ENCODE measurements at places on chromosomes 4 and X. TPM values are rescaled to one million over a fixed set of nuclear protein-coding genes. Genes with fewer than 3 reads are reported as not detected.

Gene EMD
- total RNA-seq, result 156 TPM

Gene TCEAL6
- total RNA-seq, result not detected

Gene ALPK1
- total RNA-seq, result 1.9 TPM

Gene SRPX
- total RNA-seq, result 9.7 TPM

Gene PPBP
- total RNA-seq, result not detected

Gene GPRIN3
- 1.6 TPM for total RNA-seq

Gene PCDH18
- total RNA-seq, result not detected

Gene TCP11X2
- total RNA-seq, result not detected

Gene FRAS1
- total RNA-seq, result 2.5 TPM

Gene GUCY1A1
- not detected for total RNA-seq

Gene GALNTL6
- 0.03 TPM for total RNA-seq

Gene STBD1
- 12.5 TPM for total RNA-seq

Gene RBMXL3
- not detected for total RNA-seq

Gene MXRA5
- not detected for total RNA-seq

Gene COMMD8
- 12.6 TPM for total RNA-seq

Gene HSFX1
- total RNA-seq, result 0.37 TPM

Gene MORC4
- total RNA-seq, result 28.2 TPM

Gene ARFIP1
- 17.8 TPM for total RNA-seq

Gene PNMA6A
- total RNA-seq, result 5.4 TPM

Gene C4orf36
- 1.6 TPM for total RNA-seq

Gene MAGEH1
- total RNA-seq, result 7.3 TPM

Gene UGT2B15
- total RNA-seq, result 0.03 TPM

Gene FUNDC1
- 22.4 TPM for total RNA-seq

Gene PNMA6F
- not detected for total RNA-seq

Gene FBXO8
- 11.0 TPM for total RNA-seq

Gene ETFDH
- total RNA-seq, result 5.2 TPM

Gene GYPA
- total RNA-seq, result not detected

Measured in A549 treated with AZD2906 at 1 μM for 4 hours (cell line).